ENCODE measurements at places on chromosomes 3 and 15.

- no peak for DNase-seq
These were observed 2.8 kb downstream of the DUSP7 start for GRCh38 chr3:52053307-52054304.

DNA sequence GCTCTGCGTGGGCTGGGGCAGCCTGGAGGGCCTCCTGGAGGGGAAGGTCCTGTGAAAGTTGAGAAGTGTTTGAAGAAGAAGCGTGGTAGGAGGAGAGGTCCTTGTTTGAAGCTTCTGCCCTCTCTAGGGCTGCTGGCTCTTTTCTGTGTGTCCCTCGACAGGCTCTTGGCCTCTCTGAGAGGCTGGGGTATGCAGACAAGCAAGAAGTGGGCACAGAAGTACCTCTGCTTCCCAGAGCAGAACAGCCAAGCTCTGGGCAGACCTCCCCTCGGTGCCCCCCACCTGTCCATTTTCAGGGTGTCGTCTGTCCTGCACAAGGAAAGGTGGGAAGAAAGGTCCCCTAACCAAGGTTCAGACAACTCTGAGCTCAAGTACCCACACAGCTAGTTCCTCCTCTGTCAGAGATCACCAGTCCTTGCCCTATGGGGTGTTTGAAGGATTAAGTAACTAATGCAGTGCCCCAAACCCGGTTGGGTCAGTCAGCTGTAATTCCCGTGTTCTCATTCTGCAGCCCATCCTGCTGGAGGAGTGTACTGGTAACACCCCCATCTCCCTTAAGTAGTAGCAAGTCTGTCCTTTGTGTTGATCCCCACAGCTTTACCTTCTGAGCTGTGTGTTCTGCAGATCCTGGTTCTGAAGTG is 6.3 kb downstream of the CSK start:
- DNase-seq, result no peak

GRCh38 chr15:87959662-87960061 is 296.9 kb downstream of the NTRK3 start:
- no peak for DNase-seq

DNA sequence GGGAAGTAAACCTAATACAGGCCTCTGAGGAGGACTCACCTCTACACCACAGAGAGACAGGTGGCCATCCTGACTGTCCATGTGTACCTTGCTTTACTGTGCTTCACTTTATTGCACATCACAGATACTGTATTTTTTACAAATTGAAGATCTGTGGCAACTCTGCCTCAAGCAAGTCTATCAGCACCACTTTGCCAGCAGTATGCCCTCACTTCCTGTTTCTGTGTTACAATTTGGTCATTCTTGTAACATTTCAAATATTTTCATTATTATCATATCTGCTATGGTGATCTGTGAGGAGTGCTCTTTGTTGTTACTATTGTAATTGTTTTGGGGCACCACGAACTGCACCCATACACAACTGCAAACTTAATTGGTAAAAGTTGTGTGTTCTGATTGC is 78.0 kb downstream of the BBX start:
- DNase-seq, result no peak

GRCh38 chr3:10600726-10601125 is 95.3 kb upstream of the ATP2B2 start:
- no peak for DNase-seq

DNA sequence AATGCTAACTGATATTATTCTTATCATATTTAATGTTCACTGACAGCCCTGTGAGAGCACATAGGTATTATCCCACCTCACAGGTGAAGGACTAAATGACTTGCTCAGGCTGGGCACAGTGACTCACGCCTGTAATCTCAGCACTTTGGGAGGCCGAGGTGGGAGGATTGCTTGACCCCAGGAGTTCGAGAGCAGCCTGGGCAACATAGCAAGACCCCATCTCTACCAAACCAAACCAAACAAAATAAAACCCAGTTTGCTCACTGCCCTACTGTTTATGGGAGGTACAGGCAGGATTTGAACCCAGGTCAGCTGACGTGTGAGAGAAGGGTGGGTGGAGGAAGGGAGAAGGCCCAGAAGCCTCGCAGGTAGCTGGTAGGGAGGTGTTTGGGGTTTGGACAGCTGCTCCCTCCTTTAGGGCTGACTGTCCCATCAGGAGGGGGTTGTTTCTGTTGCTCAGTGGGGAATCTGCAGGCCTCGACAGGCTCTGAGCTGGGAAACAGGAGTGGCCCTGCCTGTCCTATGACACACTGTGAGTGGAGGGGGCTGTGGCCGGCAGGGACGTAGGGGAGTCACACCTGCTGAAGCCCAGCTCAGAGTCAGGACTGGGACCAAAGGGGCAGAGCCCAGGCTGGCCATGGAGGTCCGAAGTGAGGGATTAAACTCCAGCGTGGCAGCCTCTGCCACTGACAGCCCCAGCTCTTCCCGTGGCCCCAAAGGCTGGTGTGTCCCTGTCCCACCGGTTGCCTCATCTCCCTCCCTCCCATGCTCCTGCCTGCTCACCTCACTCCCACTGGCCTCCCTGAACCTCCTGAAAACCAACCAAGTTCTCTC is 25.3 kb downstream of the BHLHE40 start:
- no peak for DNase-seq

DNA sequence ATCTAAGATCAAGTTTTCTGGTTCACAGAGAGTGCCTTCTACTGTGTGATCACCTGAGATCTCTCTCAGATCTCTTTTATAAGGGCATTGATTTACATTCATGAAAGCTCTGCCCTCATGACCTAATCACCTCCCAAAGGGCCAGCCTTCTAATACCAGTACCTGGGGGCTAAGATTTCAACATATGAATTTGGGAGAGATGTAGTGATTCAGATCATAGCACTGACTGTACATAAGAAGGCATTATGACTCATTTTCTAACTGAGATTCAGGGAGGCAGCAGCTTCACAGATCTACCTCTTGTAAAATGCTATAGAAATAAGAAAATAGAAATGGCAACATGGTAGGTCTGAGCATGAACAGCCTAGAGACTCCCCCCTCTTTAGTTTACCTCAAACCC is 39.6 kb downstream of the VGLL3 start:
- no peak for DNase-seq

GRCh38 chr15:88606070-88606794 is 14.9 kb upstream of the AEN start:
- DNase-seq, result peak; percentile 10

DNA sequence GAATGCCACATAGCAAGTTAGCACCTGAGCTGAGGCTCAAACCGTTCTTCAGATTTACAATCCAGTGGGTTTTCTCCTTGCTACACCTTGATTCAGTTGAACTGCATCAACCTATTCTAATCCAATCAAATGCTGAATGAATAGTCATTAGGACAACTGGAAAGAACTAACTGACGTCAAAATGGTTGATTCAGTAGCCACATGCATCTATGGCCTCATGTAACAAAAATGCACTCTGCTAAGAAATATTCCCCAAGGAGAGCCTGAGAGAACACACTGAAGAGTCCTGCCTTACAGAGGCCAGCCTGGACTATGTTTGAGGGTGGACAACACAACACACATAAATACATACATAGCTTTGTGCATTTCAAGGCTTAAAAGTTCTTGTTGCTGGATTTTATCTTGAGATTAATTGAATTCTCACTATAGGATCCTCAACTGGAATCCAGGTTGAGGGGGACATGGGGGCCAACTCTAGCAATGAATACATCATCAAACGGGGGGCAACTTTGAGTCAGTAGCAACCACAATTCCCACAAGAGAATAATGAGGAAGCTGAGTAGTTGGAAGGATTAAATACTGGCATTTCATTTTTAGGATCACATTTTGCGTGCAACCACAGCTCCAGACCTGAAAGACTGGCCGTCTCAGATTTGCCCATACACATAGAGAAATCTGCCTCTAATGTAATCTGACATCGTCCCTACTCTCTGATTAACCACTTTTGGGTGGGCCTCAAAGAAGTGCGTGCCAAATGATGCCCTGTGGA is 280.2 kb upstream of the ICE2 start:
- no peak for DNase-seq

DNA sequence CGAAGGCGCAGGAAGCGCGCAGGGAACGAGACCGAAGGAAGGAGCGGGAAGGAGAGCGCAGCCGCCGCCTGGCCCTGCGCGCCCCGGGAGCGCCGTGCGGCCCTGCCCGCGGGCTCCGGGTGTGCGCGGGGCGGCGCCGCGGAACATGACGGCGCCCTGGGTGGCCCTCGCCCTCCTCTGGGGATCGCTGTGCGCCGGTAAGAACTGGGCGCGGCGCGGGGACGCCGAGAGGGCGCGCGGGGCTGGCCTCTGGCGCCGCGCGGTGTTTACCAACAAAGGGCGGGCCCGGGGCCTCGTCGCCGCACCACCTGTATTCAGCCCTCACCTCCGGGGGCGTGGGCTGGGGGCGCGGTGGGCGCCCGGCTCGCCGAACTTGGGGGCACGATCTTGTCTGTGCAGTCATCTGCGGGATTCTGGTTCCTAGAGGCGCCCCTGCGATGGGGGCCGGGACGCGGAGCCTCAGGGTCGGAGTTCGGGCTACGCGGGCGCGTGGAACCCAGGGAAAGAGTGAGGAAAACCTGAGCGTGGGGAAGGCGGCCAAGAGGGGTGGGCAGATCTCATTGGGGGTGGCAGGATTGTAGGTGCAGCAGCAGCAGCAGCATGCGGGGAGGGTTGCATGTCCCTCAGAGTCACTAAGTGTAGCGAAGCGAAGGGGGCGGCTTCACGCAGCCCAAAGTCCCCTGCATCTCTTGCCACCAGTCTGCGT is 641 bp downstream of the ACVR2B start:
- DNase-seq, result no peak

GRCh38 chr3:36707623-36708409 is 56.5 kb downstream of the DCLK3 start:
- DNase-seq, result no peak

- DNase-seq, result no peak
These were observed 9.9 kb downstream of the KIF23 start for GRCh38 chr15:69424001-69424400.

DNA sequence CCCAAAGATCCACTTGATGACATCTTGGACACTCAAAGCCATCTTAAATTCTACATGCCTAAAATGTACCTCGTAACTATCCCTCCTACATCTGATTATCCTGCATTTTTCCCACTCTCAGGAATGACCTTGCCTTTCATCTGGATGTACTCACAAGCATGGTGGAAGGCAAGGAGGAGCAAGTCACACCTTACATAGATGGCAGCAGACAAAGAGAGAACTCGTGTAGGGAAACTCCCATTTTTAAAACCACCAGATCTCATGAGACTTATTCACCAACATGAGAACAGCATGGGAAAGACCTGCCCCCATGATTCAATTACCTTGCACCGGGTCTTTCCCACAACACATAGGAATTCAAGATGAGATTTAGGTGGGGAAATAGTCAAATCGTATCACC is 616.0 kb downstream of the MCTP2 start:
- DNase-seq, result no peak

- no peak for DNase-seq
These were observed 23.4 kb downstream of the SPSB4 start for GRCh38 chr3:141074529-141074928.
